ENCODE measurements at places on chromosomes 7 and 10.
A peak's percentile ranks its signal among the peaks of the same experiment; 100 is the strongest.

- DNase-seq = no peak
Observed at GRCh38 chr10:13991353-13991752, 339.4 kb downstream of the FRMD4A start.

DNA sequence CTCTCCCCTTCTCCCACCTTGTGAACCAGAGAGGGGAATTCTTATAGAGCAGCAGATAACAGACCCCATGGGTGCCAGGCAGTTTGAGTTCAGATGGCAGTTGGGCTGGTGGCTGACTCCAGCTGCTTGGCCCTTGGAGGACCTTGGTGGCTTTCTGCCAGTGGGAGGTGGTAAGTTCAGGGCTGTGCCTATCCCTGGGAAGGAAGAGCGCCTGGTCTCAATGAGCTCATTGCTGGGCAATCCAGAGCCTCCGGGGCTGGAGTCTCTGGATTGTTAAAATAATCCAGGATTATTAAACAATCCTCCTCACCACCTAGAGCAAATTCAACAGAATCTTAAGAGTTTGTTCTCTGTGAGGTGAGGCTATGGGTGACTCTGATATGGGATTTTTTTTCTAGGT, 105.2 kb downstream of the FANK1 start:
- DNase-seq = no peak

- DNase-seq = peak; percentile 94
Observed at GRCh38 chr10:114271779-114272167, 32.7 kb downstream of the VWA2 start.

DNA sequence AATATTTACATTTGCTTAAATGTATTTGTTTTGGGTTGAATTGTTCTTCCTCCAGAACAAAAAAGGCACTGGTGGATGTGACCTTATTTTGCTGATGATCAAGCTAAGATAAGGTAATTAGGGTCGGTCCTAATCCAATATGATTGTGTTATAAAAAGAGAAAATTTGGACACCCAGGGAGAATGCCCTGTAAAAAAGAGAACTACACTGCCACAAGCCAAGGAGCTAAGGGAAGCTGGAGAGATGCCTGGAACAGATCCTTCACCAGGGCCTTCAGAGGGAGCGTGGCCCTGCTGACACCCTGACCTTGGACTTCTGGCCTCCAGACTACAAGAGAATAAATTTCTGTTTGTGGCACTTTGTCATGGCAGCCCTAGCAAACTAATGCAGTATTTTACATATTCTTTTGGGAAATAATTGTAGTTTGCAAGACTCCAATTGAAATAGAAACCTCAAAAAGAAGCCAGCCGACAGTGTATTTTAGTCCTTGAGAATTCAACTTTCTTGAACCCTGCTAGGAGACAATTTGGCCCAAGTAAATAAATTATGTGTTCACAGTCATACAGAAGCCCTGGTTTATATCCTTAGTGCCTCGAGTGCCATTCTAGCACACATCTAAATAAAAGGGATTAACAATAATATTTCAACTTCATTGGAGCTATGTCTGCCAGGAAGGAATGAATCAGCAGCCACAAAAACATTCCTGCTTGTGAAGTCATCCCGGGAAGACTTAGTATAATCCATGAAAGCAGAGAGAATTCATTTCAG, 164.6 kb downstream of the PKD1L1 start:
- DNase-seq = peak; percentile 70

- no peak for DNase-seq
Observed at GRCh38 chr10:46528675-46529615, 27.5 kb downstream of the GPRIN2 start.

DNA sequence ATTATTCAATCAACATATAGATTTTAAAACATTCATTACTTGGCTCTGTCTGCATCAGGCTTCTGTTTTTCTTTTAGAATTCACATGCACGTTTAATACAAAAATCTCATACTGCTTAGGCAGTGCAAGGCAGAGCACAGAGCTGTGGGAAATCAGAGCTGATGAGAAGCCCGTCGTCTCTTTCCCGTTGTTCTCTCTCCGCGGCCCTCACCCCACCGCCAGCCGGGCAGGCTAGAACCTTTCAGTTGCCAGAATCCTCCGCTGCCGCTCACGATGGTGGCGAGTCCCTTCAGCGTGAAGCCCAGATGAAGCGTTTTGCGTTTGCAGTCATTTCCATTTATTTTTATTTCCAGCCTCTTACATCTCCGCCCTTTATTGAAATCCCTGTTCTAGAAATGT, 648.2 kb downstream of the SDK1 start:
- DNase-seq = no peak

DNA sequence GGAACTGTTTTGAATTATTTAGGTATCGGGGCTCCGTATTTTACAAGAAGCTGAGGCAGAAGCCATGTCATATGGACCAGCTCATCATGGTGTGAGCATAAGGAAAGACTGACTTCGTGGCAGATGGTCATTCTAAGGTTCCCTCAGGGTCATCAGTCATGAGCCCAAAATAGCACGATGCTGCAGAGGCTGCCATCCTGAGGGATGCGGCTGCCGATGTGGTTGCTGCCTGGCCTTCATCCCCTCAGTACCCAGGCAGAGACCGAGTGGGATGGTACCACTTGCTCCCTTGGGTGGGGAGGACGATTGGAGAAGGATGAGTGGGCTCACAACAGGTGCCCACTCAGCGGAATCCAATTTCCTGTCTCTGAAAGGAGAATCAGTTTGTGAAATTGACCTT, 490.3 kb downstream of the SDK1 start:
- no peak for DNase-seq

DNA sequence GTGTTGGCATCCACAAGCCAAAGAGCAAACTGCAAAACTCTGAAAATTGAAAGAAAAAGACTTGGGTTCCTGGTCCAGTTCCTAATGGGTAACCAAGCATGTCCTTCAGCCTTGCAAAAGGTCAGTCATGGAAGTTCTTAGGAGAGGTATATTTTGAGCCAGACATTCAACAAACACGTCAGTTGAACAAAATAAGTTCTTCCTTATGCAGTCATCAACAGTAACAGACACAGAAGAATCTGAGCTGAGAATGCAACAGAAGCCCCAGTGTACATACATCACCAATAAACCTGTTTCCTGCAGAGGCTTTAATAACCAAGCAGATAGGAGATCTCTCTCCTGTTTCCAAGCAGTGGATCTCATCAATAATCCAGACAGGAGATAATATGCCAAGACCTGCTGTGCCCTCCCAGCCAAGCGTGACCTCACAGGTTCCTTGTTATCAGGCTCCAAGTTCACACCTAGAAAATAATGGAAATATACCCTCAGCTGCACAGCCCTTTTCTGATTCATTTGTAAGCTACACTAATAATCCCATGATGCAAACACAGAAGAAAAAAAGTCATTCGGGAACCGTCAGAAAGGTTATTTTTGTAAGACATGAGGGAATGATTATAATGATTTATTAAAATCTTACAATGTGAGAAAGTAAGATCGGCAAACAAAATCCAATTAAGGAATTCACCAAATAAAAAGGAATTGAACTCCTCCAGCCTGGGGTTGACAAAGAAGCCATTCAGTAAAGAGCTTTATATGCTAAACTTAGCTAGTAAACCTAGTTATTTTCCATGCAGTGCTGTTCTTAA, 90.7 kb downstream of the DGKI start:
- DNase-seq = no peak

DNA sequence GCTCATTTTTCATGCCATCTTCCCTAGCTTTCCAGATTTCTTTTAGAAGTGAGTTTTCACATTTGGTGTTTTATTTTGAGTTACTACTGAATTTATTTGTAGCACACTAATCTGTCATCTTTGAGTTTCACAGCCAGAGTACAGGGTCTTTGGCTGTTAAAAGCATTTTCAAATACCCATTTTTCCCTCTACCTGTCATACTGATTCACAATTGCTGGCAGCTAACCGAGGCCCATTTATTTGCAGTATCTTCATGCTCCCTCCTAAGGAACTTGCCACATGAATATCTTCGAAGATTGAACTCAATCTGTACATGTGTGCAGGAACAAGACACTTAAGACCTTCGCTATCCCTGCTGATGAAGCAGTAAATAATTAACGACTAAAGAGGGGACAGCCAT, 44.8 kb upstream of the DKK1 start:
- DNase-seq = no peak

DNA sequence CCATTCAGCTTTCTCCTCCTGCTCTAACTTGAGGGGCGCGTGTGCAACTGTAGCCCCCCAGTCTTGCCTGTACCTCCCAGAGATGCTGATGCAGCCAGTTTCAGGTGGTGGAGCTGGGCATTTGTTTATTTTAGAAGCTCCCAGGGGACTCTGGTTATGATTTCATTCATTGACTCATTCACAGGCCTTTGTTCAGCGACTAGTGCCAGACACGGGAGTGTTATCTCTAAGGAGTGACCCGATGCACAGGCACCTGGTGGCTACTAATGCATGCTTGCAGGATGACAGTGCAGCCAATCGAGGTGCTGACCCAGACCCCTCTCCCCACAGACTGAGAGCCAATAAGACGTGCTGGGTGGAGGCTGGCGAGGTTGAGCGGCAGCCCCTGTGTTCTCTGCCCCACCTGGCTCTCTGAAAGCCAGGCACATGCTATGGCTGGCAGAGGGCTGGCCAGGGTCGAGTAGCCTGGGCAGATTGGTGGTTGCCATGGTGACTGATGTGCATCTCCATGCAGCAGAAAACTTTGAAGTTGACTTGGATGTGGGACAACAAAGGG, 19.7 kb upstream of the SLC18A2 start:
- DNase-seq = peak; percentile 66

GRCh38 chr10:6200734-6201515, 1.8 kb upstream of the PFKFB3 start:
- DNase-seq = no peak

DNA sequence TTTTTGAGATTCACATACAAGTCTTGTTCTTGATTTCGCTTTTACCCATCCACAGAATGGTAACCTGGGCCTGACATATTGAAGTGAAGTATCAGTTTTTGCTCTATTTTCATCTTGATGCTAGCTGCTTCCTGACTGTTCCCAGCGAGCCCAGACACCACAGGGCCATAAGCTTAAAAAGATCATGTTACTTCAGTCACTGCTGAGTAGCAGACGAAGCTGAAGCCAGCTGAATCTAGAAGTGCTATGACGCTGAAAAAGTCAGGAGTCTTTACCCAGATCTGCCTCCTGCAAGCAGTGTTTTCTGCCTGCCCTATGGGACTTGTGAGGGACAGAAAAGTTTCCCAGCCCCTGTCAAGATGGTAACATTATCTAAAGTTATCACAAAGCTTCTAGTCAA, 2.7 kb upstream of the PRXL2A start:
- DNase-seq = no peak

- DNase-seq = no peak
Observed at GRCh38 chr7:48102530-48102929, 13.5 kb downstream of the UPP1 start.

DNA sequence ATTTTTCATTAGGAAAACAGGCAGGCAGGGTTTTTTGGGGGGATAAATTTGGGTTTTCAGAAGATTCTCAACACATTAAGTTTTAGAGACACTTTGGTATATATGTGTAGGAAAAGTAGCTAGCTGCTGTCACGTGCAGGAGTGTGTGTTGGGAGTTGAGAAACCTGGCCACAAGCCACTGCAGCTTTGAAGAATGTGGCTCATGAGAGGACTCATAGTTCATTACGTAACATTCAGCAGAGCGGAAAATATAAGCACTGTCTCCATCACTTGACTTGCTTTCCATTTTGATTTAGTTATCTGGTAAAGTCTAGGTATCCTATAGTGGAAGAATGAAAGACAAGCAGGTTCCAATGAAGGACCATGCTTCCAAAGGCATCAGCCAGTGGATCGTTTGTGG, 31.2 kb downstream of the SMNDC1 start:
- DNase-seq = peak; percentile 55

GRCh38 chr10:7317786-7318446, 92.9 kb downstream of the SFMBT2 start:
- no peak for DNase-seq

GRCh38 chr7:50397320-50397970, 52.7 kb downstream of the FIGNL1 start:
- no peak for DNase-seq

- DNase-seq = no peak
Observed at GRCh38 chr7:126557271-126557670, 695.5 kb downstream of the GRM8 start.

DNA sequence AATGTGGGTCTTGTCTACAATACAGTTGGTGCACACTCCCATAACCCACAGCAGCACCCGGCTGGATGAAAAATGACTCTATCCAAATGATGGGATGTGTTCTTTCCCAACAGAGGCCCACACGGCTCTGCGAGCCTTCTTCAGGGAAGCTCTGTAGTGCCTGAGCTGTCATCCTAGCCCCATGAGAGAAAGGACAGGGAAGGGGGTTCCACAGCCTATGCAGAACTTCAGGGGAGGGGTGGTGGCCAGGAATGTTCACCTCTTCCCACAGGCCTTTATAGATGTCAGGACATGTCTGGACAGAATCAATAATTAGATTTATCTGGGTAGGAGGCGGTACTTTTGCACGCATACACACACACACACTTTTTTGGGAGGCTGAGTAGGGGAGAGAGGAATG, 109.0 kb downstream of the JCAD start:
- DNase-seq = no peak

GRCh38 chr7:139124084-139124914, 14.8 kb upstream of the ZC3HAV1 start:
- no peak for DNase-seq

GRCh38 chr10:73095481-73096021, 1.1 kb downstream of the P4HA1 start:
- no peak for DNase-seq

GRCh38 chr10:21888959-21889358, 114.6 kb downstream of the DNAJC1 start:
- no peak for DNase-seq

DNA sequence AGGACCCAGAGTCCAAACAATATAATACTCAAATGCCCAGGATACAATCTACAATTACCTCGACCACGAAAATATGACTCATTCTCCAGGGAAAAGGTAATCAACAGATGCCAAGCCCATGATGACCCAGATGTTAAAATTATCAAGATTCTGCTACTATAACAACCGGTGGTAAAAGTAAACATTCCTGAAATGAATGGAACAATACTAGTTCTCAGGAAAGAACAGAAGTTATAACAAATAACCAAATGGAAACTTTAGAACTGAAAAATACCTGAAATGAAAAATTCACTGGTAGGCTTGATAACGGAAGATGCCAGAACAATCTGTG, 34.1 kb upstream of the GUSB start:
- DNase-seq = peak; percentile 49

- no peak for DNase-seq
Observed at GRCh38 chr10:79403441-79404230, 41.8 kb downstream of the ZCCHC24 start.

GRCh38 chr10:21417172-21417712, 108.2 kb downstream of the SKIDA1 start:
- no peak for DNase-seq

GRCh38 chr10:75744261-75744660, 312.8 kb downstream of the LRMDA start:
- DNase-seq = no peak
